ENCODE measurements at places on chromosomes 3 and 15. TPM values are rescaled to one million over a fixed set of nuclear protein-coding genes. Genes with fewer than 3 reads are reported as not detected.

DNA sequence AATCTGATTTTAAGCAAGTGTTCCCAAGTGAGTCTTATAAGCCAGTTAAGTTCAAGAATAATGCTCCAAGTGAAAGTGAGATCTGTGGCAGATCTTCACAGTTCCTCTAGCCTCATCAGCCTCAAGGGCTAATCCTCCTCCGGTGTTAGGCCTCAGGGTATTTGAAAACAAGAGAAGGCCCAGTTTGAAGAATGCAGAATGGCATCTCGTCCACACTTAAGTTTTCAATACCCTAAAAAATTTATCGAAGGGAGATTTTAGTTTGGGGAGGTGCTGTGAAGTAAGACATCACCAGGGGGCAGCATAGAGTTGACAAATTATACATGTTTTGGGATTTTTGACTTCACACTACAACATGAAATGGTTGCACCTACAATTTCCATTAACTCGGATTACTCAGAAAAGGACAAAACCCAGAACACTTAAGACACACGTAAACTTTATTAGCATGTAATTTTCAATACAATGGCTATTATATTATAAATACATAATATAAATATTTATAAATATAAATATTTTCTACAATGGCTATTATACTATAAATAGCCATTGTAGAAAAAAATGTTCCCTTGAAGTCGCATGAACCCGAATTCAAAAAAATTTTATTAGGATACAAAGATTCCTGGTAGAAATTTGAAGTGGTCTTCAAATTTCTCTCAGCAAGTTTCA, 2.3 kb upstream of the TMEM266 start:
- DNase-seq, result no peak

- DNase-seq, result no peak
These were observed 281.1 kb upstream of the TPRG1 start for GRCh38 chr3:188890572-188891270.

- DNase-seq, result no peak
These were observed 87.7 kb downstream of the ATP10A start for GRCh38 chr15:25775317-25775912.

ALS2CL gene
- total RNA-seq, result 3.6 TPM

APEH gene
- total RNA-seq, result 69.8 TPM

DNA sequence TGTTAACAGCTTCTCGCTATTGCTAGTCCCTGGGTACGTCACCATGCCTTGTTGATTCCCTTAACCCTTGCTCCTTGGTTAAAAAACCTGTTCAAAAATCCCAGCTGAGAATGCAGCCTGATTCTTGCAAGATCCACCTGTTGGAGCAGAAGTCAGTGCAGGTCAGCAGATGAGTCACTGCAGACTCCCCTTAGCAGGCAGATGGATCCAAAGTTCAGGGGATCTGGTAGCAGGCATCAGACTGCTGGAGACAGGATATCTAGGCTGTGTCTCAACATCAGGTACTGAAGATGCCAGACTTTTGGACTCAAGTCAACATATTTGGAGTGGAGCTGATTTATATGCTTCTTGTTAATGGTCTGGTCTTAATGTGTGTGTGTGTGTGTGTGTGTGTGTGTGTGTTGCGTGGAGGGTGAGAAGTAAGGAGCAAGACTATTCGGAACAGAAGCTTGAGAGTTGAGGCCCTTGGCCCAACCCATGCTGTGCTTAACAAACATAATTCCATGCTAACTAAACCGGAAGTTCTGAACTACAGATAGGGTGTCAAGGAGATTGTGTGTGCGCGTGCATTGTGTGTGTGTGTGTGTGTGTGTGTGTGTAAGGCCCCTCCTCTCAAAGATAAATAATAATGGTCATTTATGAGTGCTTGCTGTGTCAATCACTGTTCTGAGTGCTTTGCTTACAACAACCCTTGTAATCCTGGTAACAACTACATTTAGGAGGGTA, 1.0 kb upstream of the C3orf52 start:
- DNase-seq, result no peak

HESX1 gene
- 1.7 TPM for total RNA-seq

TMEM158 gene
- total RNA-seq, result 6.9 TPM

GRCh38 chr3:23750573-23751210, 55.1 kb upstream of the UBE2E1 start:
- DNase-seq, result no peak

DNA sequence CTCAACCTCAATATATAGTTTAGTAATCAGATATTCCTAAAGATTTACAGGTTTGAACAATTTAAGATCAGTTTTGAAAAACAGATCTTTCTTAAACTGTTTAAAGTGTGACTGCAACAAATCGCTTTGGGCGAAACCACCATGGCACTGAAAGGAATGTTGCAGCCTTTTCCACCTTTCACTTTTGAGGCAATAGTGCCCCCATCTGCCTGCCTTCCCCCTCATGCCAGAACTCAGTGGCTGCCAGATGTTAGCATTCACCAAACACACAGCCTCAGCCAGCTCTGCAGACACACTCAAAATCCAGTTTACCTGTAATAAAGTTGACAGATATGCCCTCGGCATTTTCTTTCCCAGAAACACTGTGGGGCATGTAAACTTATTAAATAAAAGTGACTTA, 3.3 kb downstream of the LYSMD4 start:
- DNase-seq, result no peak

SERINC4 gene
- total RNA-seq, result not detected

SCAMP5 gene
- total RNA-seq, result 20.6 TPM

GRCh38 chr3:129056451-129057173, 4.0 kb upstream of the GP9 start:
- no peak for DNase-seq

RPL14 gene
- total RNA-seq, result 1,188 TPM

DNA sequence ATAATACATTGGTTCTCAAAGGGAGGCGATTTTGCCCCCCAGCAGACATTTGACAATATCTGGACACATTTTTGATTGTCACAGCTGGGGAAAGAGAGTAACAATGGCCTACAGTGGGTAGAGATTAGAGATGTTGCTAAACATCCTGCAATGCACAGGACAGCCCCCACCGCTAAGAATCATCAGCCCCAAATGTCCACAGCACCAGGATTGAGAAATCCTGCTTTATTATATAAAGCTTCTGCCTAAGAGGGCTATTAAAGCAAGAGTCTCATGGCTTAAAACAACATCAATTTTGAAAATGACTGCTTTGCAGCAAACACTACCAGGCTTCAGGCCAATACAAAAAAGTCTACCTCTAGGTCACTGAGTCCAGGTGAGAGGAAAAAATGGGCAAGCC, 68.2 kb downstream of the NTRK3 start:
- no peak for DNase-seq

DNA sequence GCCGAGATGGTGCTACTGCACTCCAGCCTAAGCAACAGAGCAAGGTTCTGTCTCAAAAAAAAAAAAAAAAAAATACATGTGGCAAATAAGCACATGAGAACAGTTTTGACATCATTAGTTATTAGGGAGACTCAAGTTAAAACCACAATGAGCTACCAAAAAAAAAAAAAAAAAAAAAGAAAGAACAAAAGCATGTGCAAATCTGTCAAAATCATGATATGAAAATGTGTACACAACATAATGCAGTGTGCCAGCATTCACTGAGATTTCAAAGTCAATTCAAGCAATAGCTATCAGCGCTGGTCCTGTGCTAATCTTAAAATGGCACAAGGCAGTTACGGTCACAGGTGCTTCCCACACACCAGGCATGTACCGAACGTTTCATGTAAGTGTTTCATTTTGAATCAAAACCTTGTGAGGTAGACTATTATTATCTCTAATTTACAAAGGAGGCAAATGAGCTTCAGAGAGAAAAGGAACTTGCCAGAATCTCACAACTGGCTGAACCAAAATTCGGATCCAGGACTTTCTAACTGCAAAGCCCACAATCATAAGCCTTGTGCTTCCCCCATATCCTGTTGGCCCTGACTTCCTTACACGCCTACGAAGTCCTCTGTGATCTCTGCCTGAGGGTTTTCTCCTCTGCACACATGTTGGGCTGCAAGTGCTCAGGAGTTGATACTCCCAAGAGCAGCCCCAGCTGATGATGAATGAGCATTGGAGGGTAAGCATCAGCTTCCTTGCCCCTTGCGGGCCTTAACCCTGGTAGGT, 200.1 kb upstream of the PROK2 start:
- DNase-seq, result no peak

- DNase-seq, result no peak
These were observed 4.2 kb downstream of the RAP2B start for GRCh38 chr3:153166206-153166605.

MINAR1 gene
- 4.0 TPM for total RNA-seq

GOLGA8M gene
- 4.8 TPM for total RNA-seq

THAP10 gene
- total RNA-seq, result 2.2 TPM

DNA sequence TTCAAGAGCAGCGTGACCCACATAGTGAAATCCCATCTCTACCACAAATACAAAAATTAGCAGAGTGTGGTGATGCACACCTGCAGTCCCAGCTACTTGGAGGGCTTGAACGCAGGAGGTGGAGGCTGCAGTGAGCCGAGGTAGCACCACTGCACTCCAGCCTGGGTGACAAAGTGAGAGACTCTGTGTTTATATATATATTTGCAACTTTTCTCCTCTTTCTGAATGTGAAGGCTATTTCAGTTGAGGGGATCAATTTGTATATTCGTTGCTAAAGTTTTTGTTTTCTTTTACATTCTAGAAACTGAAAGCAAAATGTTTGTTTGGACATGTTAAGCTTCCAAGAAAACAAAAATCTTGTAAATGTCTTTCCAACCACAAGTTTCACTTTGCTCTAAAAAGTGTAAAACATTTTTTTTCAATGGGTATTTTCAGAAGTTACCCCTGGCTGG, 29.8 kb upstream of the FAM98B start:
- no peak for DNase-seq

GRCh38 chr15:56052395-56053045, 59.1 kb upstream of the NEDD4 start:
- DNase-seq, result no peak

GRCh38 chr3:123997543-123997942, 5.6 kb upstream of the ROPN1 start:
- DNase-seq, result no peak

GRCh38 chr15:99850517-99850916, 117.3 kb upstream of the LYSMD4 start:
- DNase-seq, result no peak

DNA sequence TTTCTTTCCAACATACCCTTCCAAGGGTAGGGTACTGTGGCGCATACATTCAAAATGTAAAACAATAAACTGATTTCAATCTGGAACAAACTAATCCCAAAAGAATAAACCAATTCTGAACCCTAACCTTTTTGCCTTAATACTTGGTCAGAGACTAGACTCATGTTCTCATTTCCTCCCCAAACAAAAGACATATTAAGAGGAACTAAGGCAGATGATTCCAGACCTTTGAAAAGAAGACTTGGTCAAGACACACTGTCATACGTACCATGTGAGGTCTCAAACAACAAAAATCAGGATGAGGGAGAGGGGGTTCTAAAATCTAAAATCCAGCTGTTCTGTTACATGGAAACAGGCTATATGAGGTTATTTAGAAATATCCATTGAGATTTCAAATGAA, 102.1 kb downstream of the RFTN1 start:
- DNase-seq, result no peak

SPTSSB gene
- total RNA-seq, result not detected

GRCh38 chr3:115224687-115225086, 77.6 kb upstream of the ZBTB20 start:
- no peak for DNase-seq

DAZL gene
- total RNA-seq, result not detected

GRCh38 chr3:122080207-122080587, 25.0 kb downstream of the CD86 start:
- DNase-seq, result no peak

DNA sequence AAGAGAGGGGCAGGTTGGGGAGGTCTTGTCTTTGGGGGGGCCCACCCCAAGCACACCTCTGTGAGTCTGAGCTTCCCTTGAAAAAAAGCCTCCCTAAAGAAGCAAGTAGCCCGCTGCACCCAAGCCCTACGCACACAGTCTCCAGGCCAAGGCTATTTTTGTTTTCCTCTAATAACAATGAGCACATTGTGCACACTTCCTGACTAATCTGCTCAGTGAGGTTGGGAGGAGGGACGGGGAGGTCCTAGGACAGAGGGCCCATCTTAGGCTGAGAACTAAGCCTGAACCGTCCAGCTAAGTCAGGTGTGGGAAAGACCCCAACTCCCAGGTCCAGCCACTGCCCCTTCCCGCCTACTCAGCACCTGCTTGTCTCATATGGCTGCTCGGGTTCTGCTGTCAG, 87.2 kb downstream of the HMG20A start:
- DNase-seq, result no peak

GRCh38 chr15:69956417-69956816, 141.3 kb downstream of the TLE3 start:
- no peak for DNase-seq

DNA sequence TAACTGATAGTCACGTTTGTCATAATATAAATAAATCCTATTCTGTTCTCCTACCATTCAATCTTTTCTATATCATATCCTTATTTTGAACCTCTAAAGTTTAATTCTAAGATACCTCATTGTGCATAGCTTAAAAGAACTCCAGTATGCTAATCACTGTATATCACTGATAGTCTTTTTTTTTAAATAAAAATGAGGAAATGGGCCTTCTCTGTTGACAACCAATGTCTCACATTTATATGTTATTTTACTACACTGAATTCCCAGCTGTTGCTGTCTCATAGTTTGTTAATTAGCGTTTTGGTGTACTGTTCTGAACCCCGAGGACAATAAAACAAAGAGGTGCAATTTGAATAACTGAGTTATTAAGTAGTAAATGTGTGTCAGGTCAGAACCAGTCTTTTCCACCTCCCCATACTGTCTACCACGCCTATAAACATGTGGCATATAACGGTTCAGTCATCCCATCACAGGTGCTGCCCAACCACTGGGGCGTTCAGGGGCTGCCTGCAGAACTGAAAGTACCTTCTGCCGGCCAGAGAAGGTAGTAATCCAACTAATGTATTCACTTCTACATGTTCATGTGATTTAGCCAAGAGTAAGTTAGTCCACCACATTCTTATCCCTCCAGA, 14.9 kb downstream of the CBLB start:
- no peak for DNase-seq

SLC24A5 gene
- total RNA-seq, result not detected

- no peak for DNase-seq
These were observed 141.8 kb downstream of the ALDH1A2 start for GRCh38 chr15:57923750-57924149.

DNA sequence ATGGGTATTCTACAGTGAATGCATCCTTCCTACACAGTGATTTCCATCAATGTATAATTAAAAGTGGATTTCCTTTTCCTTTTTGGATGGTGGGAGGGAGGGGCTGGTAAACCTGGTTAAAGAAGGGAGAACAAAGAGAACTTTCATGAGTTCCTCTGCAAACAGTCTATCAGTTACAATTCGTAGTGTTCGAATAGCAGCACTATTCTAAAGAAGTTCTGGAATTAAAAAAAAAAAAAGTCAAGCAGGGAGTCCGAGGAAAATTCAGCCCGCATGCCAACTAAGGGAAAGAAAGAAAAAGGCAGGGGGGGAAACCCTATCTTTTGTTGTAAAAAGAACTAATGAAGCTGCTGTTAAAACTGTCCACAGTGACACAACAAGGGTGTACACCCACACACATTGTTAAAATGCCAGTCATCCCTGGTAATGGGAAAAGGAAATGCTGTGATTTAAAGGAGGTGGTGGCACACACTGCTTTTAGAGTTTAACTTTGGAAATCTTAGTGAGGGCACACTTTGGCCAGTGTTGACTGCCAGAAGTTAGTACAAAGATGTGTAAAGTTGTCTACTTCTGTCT, 521.2 kb downstream of the ZIC1 start:
- no peak for DNase-seq

GRCh38 chr3:72889310-72890165, 1.7 kb downstream of the GXYLT2 start:
- DNase-seq, result no peak

GPR176 gene
- total RNA-seq, result 31.2 TPM

- no peak for DNase-seq
These were observed 187.0 kb upstream of the ROBO1 start for GRCh38 chr3:79954756-79955155.

- no peak for DNase-seq
These were observed 108.4 kb downstream of the CORO2B start for GRCh38 chr15:68687136-68687735.

CKMT1A gene
- total RNA-seq, result not detected
